ENCODE measurements at places on chromosomes 13 and 19. TPM values are rescaled to one million over a fixed set of nuclear protein-coding genes. Genes with fewer than 3 reads are reported as not detected.

Gene PLIN5
- total RNA-seq = 3.3 TPM

Gene URAD
- total RNA-seq = not detected

DNA sequence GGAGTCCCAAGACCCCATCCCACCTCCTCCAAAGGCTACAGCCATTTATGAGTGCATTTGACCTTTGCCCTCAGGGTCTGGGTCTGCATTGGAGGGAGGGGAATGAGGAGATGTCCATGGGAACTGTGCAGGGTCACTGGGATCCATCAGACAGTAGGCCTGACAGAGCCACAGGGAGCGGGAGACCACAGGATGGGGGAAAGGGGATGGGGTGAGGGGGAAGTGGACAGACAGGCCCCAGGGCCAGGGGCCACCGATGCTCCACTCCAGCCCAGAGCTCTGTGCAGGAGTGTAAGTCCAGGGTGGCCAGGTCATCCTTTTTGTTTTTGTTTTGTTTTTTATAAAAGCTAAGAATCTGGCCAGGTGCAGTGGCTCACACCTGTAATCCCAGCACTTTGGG is 82.5 kb downstream of the CHST8 start:
- no peak for DNase-seq
- H3K27me3 ChIP-seq = peaks cover 25% of the 10 kb centered on the region
- no peaks in the 10 kb centered on the region for H3K4me1 ChIP-seq
- H3K4me3 ChIP-seq = no peak overlapping the region

GRCh38 chr19:5342573-5343201 is 2.1 kb upstream of the PTPRS start:
- H3K27me3 ChIP-seq = no peaks in the 10 kb centered on the region
- H3K4me1 ChIP-seq = peaks cover 22% of the 10 kb centered on the region
- DNase-seq = no peak
- H3K27ac ChIP-seq = no peak overlapping the region

Gene PCDH20
- total RNA-seq = 0.62 TPM

- no peak overlapping the region for H3K27ac ChIP-seq
- H3K36me3 ChIP-seq = no peaks in the 10 kb centered on the region
- no peak for DNase-seq
Observed at GRCh38 chr13:93670866-93671265, 444.3 kb downstream of the GPC6 start.

DNA sequence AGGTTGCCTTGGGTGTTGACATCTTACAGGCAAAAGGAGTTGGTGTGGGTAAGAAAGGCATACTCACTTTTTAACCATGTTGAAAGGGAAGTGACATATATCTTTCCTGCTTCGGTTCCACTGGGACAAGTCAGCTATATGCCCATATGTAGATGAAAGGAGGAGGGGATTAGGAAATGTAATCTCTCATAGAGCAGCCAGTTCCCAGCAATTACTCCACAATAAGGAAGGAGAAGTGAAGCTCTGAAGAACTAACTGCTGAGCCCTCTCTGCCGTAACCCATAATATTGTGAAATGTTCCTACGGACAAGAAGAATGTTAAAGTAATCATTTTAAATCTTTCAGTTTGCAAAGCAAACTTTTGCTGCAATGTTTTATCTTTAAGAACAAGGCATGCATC is 82.2 kb downstream of the EDNRB start:
- H3K4me3 ChIP-seq = no peak overlapping the region
- H3K4me1 ChIP-seq = no peaks in the 10 kb centered on the region
- no peak for DNase-seq
- no peaks in the 10 kb centered on the region for H3K27me3 ChIP-seq

Gene LRRC8E
- 35.3 TPM for total RNA-seq

DNA sequence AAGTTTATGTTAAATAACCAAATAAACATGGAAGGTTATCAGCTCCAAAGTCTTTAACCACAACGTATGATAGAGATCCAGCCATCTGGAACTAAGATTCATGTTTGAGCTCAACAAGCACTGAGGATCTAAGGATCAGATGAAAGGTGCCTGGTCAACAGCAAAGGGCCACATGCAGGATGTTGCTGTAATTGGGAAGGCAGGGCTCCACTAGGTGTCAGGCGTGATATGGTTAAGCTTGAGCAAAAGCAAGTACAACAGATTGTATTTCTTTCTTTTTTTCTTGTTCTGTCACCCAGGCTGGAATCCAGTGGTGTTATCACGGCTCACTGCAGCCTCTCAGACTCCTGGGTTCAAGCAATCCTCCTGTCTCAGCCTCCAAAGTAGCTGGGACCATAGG is 12.0 kb downstream of the EBPL start:
- no peak for DNase-seq
- no peak overlapping the region for H3K27ac ChIP-seq
- H3K4me3 ChIP-seq = no peak overlapping the region

Gene FFAR1
- total RNA-seq = not detected

GRCh38 chr13:21395953-21396352 is 63.1 kb downstream of the ZDHHC20 start:
- H3K36me3 ChIP-seq = no peaks in the 10 kb centered on the region
- no peak overlapping the region for H3K27ac ChIP-seq
- H3K4me1 ChIP-seq = peaks cover 11% of the 10 kb centered on the region
- no peak overlapping the region for H3K4me3 ChIP-seq
- H3K27me3 ChIP-seq = no peaks in the 10 kb centered on the region
- no peak for DNase-seq

Gene ZNF540
- not detected for total RNA-seq

Gene CYP2A7
- not detected for total RNA-seq

DNA sequence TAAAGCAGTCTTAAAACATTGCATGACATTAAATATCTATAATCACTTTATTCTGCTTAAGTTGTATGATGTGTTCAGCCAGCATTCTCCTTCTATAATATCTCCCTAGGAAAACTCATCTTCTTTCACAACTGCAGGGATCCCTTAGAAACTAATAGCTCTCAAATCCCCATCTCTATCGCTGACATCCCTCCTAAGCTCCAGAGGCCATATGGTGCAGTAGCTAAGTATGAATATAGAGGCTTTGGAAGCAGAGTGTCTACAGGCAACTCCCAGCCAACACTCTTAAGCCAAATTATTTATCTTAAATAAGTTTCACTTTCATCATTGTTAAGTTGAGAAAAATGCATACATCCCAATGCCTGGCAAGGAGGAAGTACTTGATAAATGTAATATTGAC is 349.5 kb upstream of the MIR17HG start:
- H3K36me3 ChIP-seq = no peaks in the 10 kb centered on the region
- no peak overlapping the region for H3K4me3 ChIP-seq
- H3K27ac ChIP-seq = no peak overlapping the region
- DNase-seq = no peak
- no peaks in the 10 kb centered on the region for H3K27me3 ChIP-seq
- H3K4me1 ChIP-seq = no peaks in the 10 kb centered on the region

DNA sequence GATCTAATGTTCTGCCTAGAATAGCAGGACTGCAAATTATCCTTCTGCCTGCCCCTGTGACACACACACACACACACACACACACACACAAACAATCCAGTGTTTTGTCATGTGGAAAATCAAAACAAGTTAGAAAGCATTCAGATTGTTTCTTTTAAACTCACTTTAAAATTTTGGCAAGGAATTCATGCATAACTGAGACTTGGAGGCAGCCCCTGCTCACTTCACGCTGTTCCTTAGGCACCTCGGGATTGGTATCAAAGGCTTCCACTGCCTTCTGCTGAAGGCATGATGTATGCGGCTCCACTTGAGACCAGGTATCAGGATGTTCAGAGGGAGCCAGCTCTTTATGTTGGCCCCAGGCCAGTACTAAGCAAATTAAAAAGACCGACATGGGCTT is 158.7 kb downstream of the OXGR1 start:
- no peak overlapping the region for H3K27ac ChIP-seq
- H3K27me3 ChIP-seq = no peaks in the 10 kb centered on the region
- H3K4me1 ChIP-seq = no peaks in the 10 kb centered on the region
- no peak overlapping the region for H3K4me3 ChIP-seq
- DNase-seq = no peak

- no peaks in the 10 kb centered on the region for H3K36me3 ChIP-seq
- no peak overlapping the region for H3K27ac ChIP-seq
- no peaks in the 10 kb centered on the region for H3K27me3 ChIP-seq
Observed at GRCh38 chr19:36821758-36822157, 16.4 kb downstream of the ZNF790 start.

DNA sequence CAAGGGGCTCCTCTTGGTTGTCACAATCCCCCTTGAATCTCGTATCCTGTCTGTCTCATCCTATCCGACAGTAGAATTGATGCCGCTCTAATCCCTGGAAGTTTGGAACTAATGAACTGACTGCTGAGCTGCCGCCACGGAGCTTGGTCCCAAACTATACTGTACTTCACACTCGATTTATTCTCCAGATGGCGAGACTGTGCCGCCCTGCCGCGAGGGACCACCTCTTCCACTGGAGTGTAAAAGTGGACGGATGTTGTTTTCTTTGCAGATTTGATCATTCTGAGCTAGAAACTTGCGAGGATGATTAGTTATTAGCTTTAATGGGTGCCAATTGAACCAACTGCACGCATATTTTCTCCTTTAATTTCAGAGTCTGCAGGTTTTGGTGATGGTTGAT is 117.2 kb downstream of the ZIC5 start:
- H3K36me3 ChIP-seq = no peaks in the 10 kb centered on the region
- DNase-seq = no peak
- H3K27ac ChIP-seq = no peak overlapping the region
- no peak overlapping the region for H3K4me3 ChIP-seq
- H3K27me3 ChIP-seq = peaks cover 18% of the 10 kb centered on the region

DNA sequence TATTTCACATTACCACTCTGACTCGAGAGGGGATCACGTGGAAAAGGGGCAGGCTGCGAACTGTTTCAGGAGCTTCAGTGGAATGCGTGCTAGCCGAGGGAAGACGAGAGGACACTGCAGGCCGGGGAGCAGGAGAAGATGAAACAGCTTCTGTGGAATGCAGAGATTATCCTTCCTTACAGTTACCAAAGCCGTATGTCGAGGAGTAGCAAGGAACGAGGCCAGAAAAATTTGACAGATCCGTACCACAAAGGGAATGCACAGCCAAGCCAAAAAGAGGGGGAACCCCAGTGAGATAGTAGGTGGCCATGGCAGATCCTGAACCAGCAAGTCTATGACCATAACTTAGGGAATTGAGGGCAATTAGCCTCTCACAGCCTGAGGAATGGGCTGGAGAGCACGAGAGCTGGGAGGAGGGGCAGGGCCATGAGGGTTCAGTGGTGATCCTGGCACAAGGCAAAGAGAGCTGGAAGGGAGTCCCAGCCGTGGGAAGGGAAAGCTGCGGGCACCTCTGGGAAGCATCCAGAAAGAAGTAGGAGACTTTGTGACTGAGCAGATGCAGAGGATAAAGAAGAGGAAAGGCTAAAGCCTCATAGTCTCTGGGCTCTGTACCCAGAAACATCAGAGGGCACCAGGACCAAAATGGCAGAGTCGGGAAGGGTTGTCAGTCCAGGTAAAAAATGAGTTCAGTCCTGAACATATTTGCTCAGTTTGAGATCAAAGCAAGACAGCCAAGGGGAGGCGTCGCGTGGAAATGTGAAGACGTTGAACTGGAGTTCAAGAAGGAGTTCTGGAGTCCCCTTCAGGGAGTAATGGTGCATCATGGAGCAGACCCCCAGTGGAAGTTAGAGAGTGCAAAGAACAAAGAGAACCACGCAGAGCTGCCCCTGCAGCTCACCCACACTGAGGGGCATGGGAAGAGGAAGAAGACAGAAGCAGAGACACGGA is 5.1 kb downstream of the COL4A1 start:
- H3K4me1 ChIP-seq = peaks cover 26% of the 10 kb centered on the region
- H3K27ac ChIP-seq = no peak overlapping the region
- no peak for DNase-seq
- no peaks in the 10 kb centered on the region for H3K36me3 ChIP-seq

Gene ATP12A
- 0.11 TPM for total RNA-seq

DNA sequence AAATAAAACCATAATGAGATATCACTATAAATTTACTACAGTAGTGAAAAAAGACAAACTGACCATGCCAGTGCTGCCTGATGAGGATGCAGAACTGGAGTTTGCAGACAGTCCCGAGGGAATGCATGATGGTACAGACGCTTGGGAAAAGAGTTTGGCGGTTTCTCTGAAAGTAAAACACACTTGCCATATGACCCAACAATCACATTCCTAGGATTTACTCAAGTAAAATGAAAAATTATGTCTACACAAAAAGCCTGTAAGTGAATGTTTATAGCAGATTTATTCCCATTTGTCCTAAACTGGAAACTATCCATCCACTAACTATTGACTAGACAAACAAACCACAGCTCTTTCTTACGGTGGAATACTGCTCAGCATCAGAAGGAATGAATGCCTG is 271.0 kb downstream of the DNAJC15 start:
- no peak for DNase-seq
- no peaks in the 10 kb centered on the region for H3K36me3 ChIP-seq
- H3K27ac ChIP-seq = peak overlapping the region; percentile 10
- H3K4me1 ChIP-seq = peaks cover 41% of the 10 kb centered on the region

Gene MYPOP
- total RNA-seq = 5.4 TPM

Gene APC2
- 1.4 TPM for total RNA-seq

Gene MBD3L3
- not detected for total RNA-seq

Gene CNN1
- total RNA-seq = 0.77 TPM

Gene ZNF829
- not detected for total RNA-seq

DNA sequence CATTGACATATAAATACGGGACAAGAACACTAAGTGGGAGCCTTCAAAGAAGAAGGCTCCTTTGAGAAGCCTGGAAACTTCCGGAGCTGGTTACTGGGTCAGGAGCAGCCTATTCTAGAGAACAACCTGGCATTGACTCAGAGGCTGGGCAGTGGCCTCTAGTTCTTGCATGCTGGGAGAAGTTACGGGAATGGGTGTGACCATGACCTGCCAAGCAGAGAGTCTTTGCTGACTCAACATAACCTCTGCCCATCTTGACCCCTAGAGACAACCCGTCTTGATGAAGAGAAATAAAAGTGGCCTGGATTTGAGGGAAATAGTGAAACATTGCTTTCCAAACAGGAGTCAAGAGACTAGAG is 21.0 kb downstream of the STARD13 start:
- no peaks in the 10 kb centered on the region for H3K36me3 ChIP-seq
- DNase-seq = no peak
- H3K4me3 ChIP-seq = no peak overlapping the region
- H3K27ac ChIP-seq = 0 out of 2 replicates have a peak overlapping the region, but pooled peaks have one; percentile 14
- no peaks in the 10 kb centered on the region for H3K27me3 ChIP-seq

GRCh38 chr19:7830823-7831222 is 805 bp downstream of the EVI5L start:
- no peak overlapping the region for H3K27ac ChIP-seq
- H3K27me3 ChIP-seq = no peaks in the 10 kb centered on the region
- H3K4me1 ChIP-seq = peaks cover 43% of the 10 kb centered on the region
- DNase-seq = no peak

Gene LRG1
- total RNA-seq = 0.51 TPM

Gene PSG2
- not detected for total RNA-seq

Gene C13orf46
- 0.07 TPM for total RNA-seq

- no peak overlapping the region for H3K4me3 ChIP-seq
- no peak for DNase-seq
- H3K27ac ChIP-seq = no peak overlapping the region
- no peaks in the 10 kb centered on the region for H3K27me3 ChIP-seq
- no peaks in the 10 kb centered on the region for H3K36me3 ChIP-seq
Observed at GRCh38 chr13:30712536-30713532, 22.5 kb upstream of the ALOX5AP start.

Gene KLK12
- not detected for total RNA-seq
